ENCODE measurements at places on chromosomes 1 and 21. TPM values are rescaled to one million over a fixed set of nuclear protein-coding genes. Genes with fewer than 3 reads are reported as not detected.

Gene LAX1
- 23.5 TPM for total RNA-seq

Gene HPCAL4
- not detected for total RNA-seq

Gene SERPINC1
- not detected for total RNA-seq

Gene KCNA3
- total RNA-seq: 60.0 TPM

Gene A3GALT2
- total RNA-seq: not detected

DNA sequence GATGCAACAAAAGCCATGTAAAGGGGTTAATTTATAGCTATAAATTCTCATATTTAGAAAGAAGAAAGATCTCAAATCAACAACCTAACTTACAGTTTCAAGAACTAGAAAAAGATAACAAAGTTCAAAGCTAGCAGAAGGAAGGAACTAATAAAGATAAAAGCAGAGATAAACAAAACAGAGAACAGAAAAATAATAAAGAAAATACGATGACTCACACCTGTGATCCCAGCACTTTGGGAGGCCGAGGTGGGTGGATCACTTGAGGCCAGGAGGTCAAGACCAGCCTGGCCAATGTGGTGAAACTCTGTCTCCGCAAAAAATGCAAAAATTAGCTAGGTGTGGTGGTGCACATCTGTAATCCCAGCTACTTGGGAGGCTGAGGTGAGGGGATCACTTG is 12.4 kb upstream of the TMEM183A start:
- DNase-seq: no peak

DNA sequence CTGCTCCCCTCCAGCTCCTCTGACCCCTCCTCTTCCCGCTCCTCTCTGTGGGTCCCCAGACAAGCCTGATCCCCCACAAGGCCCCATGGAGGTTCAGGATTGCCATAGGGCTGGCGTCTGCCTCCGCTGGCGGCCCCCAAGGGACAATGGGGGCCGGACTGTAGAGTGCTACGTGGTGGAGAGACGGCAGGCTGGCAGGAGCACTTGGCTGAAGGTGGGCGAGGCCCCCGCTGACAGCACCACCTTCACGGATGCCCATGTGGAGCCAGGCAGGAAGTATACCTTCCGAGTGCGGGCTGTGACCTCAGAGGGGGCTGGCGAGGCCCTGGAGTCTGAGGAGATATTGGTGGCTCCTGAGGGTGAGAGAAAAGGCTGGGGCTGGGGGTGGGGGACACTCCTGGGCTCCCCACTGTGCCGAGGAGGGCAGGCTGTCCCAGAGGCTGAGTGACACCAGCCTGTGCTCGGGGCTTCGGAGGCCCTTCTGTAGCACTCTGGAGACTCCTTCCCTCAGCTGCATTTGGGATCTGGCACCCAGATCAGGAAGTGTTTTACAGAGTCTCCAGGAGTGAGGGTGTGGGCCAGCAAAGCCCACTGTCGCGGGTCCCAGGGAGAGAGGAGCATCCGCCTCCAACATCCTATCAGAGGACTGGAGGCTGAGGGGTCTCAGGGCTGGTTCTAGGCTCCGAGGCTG is 25.9 kb downstream of the IGFN1 start:
- DNase-seq: no peak

- DNase-seq: no peak
Measured at GRCh38 chr1:2983319-2983705, 38.0 kb upstream of the ACTRT2 start.

Gene PROK1
- total RNA-seq: not detected

DNA sequence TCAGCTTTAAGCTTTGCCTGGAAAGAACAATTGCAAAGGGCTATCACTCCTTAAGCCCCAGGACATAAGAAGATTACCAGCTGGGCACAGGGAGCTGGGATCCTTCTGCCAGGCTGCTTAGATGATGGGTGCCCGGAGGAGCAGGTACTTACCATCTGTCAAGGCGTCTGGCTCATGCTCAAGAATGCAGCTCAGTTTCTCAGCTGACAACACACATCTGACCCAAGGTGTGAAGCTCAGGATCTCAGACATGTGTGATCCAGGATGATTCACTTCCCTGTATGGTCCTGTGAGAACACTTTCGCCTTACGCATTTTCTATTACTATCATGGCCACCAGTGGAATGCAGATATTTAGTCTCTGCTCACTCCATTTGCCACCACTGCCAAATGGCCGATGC is 14.7 kb upstream of the DISC1 start:
- peak; percentile 19 for DNase-seq

All from B cell (primary cell).